Activated naive CD4-positive, alpha-beta T cell treated with anti-CD3 and anti-CD28 coated beads, Interleukin-2, amount 10 ng/mL, durations not matched to agents 7 days and 5 days (primary cell): ENCODE measurements at places on chromosomes 3 and 15.

- no peak for DNase-seq
Measured at GRCh38 chr15:25719101-25719985, 143.8 kb downstream of the ATP10A start.

DNA sequence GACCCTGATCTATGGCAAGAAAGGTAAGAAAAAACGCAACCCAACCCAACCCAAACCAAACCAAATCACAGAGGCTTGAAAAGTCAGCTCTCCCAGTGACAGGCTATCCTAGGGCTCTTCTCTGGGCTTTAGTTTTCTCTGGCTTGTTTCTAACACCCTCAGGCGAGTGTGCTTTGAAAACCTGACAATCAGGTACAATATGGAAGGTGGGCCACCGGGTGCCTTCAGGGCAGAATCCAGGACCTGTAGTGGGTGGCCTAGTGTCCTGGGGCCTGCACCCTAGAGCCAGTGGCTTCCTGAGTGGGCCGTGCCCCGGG, 46.8 kb downstream of the BHLHE40 start:
- no peak for DNase-seq

GRCh38 chr3:29852767-29853166, 571.9 kb downstream of the RBMS3 start:
- DNase-seq: no peak

- no peak for DNase-seq
Measured at GRCh38 chr3:190166948-190167347, 46.3 kb upstream of the P3H2 start.

GRCh38 chr15:88533376-88533775, 13.1 kb downstream of the DET1 start:
- DNase-seq: no peak

GRCh38 chr15:44694416-44694815, 16.7 kb downstream of the PATL2 start:
- no peak for DNase-seq

- DNase-seq: no peak
Measured at GRCh38 chr3:196055683-196056270, 26.1 kb downstream of the TFRC start.

GRCh38 chr3:72279068-72279604, 494.2 kb upstream of the PROK2 start:
- DNase-seq: no peak

DNA sequence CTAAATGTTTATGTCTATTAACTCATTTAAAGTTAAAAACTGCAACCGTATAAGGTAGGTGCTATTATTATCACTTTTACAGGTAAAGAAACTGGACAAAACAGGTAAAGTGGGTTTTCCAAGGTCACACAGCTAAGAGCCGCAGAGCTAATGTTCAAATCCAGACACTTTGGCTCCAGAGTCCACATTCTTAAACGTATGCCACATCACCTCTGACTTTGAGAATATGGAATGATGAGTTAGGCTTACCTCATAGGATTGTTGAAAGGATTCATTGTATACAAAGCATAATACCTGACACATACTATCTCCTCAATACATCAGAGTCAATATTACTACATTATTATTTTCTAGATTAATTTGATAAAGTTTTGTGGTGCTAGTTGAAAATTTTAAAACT, 240.9 kb upstream of the STT3B start:
- no peak for DNase-seq

DNA sequence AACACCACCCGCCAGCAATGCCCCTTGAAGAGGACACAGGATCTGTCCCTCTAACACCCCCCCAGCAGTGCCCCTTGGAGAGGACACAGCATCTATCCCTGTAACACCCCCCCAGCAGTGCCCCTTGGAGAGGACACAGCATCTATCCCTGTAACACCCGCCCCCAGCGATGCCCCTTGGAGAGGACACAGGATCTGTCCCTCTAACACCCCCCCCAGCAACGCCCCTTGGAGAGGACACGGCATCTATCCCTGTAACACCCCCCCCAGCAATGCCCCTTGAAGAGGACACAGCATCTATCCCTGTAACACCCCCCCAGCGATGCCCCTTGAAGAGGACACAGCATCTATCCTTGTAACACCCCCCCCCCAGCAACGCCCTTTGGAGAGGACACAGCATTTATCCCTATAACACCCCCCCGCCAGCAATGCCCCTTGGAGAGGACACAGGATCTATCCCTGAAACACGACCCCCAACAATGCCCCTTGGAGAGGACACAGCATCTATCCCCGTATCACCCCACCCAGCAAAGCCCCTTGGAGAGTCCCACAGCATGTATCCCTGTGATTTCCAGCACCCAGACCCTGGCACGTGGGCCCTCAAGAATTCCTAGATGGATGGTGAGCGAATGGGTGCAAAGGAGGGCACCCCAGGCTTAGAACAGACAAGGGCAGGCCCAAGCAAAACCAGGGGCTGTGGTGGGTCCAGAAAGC, 26.9 kb downstream of the TNK2 start:
- no peak for DNase-seq

DNA sequence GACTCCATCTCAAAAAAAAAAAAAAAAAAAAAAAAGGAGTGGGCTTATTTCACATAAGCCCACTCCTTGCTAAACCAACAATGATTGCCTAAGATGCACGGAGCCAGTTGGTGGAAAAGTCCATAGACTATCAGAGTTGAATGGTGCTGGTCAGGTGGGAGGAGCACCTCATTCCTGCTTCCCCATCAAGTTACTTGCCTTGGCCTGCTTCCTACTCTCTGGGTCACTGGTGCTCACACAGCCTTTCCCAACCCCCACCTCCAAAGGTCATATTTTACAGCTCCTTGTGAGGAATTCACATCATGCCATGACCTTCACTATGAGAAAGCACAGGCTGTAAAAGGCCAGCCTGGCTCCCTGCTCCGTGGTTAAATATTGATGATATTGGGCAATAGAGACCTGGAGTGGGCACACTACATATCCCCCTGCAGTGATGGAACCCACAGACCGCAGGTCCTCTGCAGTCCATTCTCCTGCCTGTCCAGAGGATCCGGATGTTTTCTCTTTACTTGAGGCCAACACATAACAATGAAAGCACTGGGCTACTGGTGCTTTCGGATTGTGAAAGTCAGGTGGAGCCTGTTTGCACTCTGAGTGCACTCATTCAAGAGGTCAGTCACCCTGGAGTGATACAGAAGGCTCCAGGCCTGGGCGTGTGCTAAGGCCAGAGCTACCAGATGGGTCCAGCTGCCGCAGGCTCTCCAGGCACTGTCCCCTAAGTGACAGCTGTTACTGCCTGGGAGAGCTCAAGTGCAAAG, at the start of gene SLC51B:
SLC51B (plus strand) TSS at position 664 of the 758 bp plus-strand sequence. CDS start 4,618 bp downstream, outside the sequence.
- DNase-seq: no peak

- no peak for DNase-seq
Measured at GRCh38 chr3:71277341-71277740, 306.2 kb downstream of the FOXP1 start.
